ENCODE measurements at places on chromosomes 2 and 18.
A peak's percentile ranks its signal among the peaks of the same experiment; 100 is the strongest.

DNA sequence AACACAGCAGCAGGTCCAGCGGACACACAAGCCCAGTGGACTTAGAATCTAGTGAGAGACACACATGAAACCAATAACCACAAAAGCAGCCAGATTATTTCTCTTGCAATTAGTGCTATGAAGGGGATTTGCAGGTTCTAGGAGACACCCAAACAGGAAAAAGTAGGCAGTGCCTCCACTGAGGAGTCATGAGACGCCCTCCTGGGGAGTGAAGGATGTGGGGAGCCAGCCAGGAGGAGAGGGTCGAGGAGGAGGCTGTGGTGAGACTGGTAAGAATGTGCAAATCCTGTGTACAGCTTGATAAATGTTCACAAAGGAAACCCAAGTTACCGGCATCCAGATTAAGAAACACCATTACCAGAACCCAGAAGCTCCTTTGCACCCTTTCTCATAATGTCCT, 2.7 kb upstream of the CAPN13 start:
- no peaks in the 10 kb centered on the region for H3K27me3 ChIP-seq
- peaks cover 12% of the 10 kb centered on the region for H3K4me1 ChIP-seq
- H3K27ac ChIP-seq = no peak overlapping the region
- H3K36me3 ChIP-seq = no peaks in the 10 kb centered on the region
- H3K4me3 ChIP-seq = no peak overlapping the region

- peaks cover 8% of the 10 kb centered on the region for H3K4me1 ChIP-seq
- no peaks in the 10 kb centered on the region for H3K36me3 ChIP-seq
- no peak overlapping the region for H3K27ac ChIP-seq
- DNase-seq = no peak
- H3K4me3 ChIP-seq = no peak overlapping the region
Observed at GRCh38 chr2:47891369-47892337, 14.6 kb downstream of the FBXO11 start.

DNA sequence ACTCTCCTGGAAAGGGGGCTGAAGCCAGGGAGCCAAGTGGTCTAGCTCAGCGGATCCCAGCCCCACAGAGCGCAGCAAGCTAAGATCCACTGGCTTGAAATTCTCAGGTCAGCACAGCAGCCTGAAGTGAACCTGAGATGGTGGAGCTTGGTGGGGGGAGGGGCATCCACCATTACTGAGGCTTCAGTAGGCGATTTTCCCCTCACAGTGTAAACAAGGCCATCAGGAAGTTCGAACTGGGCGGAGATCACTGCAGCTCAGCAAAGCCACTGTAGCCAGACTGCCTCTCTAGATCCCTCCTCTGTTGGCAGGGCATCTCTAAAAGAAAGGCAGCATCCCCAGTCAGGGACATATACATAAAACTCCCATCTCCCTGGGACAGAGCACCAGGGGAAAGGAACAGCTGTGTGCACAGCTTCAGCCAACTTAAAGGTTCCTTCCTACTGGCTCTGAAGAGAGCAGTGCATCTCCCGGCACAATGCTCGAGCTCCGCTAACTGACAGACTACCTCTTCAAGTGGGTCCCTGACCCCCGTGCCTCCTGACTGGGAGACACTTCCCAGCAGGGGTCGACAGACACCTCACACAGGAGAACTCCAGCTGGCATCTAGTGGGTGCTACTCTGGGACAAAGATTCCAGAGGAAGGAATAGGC, 282.3 kb upstream of the EPC2 start:
- no peak overlapping the region for H3K27ac ChIP-seq
- no peaks in the 10 kb centered on the region for H3K4me1 ChIP-seq
- no peak for DNase-seq
- no peak overlapping the region for H3K4me3 ChIP-seq

GRCh38 chr2:42297322-42297936, 63.6 kb downstream of the COX7A2L start:
- H3K4me1 ChIP-seq = no peaks in the 10 kb centered on the region
- no peaks in the 10 kb centered on the region for H3K27me3 ChIP-seq
- DNase-seq = no peak
- no peak overlapping the region for H3K4me3 ChIP-seq
- peaks cover 2% of the 10 kb centered on the region for H3K36me3 ChIP-seq

DNA sequence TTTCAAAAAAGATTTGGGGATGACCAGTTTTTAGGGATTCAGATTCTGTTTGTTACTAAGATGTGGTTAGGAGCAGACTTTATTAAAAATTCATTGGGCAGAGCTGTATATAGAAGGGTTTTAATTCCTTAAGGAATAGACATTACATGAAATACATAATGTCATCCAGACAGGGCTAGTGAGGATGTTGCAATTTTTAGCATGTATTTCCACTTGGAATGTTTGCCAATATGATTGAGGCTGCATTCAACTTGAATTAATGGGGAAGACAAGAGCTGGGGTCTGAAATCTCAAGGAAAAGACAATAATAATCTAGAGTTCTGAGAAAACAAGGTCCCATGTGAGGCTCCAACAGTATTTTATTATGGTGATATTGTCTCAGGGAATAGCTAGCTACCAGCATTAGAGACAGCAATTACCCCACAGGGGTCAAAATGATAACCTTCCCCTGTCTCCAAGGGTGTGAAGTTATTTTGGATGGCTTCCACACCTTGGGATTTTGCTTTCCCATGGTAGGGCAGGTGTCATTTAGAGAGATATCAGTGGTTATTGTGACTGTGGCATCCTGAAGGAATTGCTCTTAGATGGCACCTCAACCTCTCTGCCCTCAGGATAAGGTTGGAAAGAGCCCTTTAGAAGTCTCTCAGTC, 60.2 kb downstream of the VSNL1 start:
- H3K4me3 ChIP-seq = no peak overlapping the region
- H3K36me3 ChIP-seq = no peaks in the 10 kb centered on the region
- no peaks in the 10 kb centered on the region for H3K4me1 ChIP-seq
- H3K27me3 ChIP-seq = no peaks in the 10 kb centered on the region

GRCh38 chr2:195671563-195671962, 14.5 kb downstream of the SLC39A10 start:
- H3K27me3 ChIP-seq = no peaks in the 10 kb centered on the region
- no peak overlapping the region for H3K4me3 ChIP-seq
- no peak for DNase-seq
- H3K36me3 ChIP-seq = no peaks in the 10 kb centered on the region
- H3K27ac ChIP-seq = no peak overlapping the region

GRCh38 chr2:32977228-32977758, 30.5 kb downstream of the LTBP1 start:
- H3K36me3 ChIP-seq = no peaks in the 10 kb centered on the region
- H3K4me3 ChIP-seq = no peak overlapping the region
- H3K27ac ChIP-seq = no peak overlapping the region
- no peaks in the 10 kb centered on the region for H3K4me1 ChIP-seq

- H3K4me3 ChIP-seq = no peak overlapping the region
- no peaks in the 10 kb centered on the region for H3K36me3 ChIP-seq
- H3K27me3 ChIP-seq = no peaks in the 10 kb centered on the region
- DNase-seq = no peak
- H3K4me1 ChIP-seq = peaks cover 16% of the 10 kb centered on the region
- no peak overlapping the region for H3K27ac ChIP-seq
Observed at GRCh38 chr2:143726151-143726845, 597.1 kb downstream of the ARHGAP15 start.

DNA sequence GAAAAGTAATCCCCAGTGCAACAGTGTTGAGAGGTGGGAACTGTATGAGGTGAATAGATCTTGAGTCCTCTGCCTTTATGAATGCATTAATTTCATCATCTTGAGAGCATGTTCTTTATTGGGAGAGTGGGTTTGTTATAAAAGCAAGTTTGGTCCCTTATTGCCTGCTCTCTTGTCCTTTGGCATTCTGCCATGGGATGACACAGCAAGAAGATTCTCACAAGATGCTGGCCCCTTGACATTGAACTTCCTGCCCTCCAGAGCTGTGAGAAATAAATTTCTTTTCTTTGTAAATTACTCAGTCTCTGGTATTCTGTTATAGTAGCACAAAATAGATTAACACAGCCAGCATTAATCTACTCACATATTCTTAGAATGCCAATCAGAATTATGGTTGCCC, 108.6 kb downstream of the EHBP1 start:
- H3K36me3 ChIP-seq = no peaks in the 10 kb centered on the region
- H3K4me3 ChIP-seq = no peak overlapping the region

GRCh38 chr2:19722531-19722971, 179.2 kb downstream of the TTC32 start:
- H3K27ac ChIP-seq = no peak overlapping the region
- H3K36me3 ChIP-seq = no peaks in the 10 kb centered on the region
- DNase-seq = no peak
- no peaks in the 10 kb centered on the region for H3K4me1 ChIP-seq
- H3K27me3 ChIP-seq = no peaks in the 10 kb centered on the region

DNA sequence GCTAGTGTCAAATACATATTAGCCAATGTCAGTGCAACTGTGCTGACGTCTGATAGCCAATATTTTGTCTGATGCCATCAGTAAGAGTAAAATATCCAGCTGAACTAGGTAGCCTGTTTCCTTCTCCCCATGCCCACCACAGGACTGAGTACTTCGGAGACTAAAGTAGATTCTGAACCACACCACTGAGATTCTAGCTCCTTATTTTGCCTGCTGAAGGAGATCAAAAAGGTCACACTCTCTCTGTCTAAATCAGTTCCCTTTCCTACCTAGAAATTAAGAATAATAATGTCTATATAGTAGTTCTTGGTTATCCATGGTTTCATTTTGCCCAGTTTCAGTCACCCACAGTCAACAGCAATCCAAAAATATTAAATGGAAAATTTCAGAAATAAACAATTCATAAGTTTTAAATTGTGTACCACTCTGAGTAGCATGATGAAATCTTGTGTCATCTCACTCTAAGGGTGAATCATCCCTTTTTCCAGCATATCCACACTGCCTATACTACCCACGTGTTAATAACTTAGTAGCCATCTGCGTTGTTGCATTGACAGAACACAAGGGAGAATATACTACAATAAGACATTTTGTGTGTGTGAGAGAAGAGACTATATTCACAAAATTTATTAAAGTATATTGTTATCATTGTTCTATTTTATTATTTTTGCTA, 1043.3 kb upstream of the PIK3C3 start:
- H3K27ac ChIP-seq = no peak overlapping the region
- DNase-seq = no peak
- H3K27me3 ChIP-seq = no peaks in the 10 kb centered on the region
- H3K4me1 ChIP-seq = no peaks in the 10 kb centered on the region

- no peak overlapping the region for H3K4me3 ChIP-seq
- H3K36me3 ChIP-seq = no peaks in the 10 kb centered on the region
- no peak overlapping the region for H3K27ac ChIP-seq
- no peaks in the 10 kb centered on the region for H3K27me3 ChIP-seq
- no peaks in the 10 kb centered on the region for H3K4me1 ChIP-seq
Observed at GRCh38 chr2:73078457-73079411, 7.2 kb upstream of the SFXN5 start.

DNA sequence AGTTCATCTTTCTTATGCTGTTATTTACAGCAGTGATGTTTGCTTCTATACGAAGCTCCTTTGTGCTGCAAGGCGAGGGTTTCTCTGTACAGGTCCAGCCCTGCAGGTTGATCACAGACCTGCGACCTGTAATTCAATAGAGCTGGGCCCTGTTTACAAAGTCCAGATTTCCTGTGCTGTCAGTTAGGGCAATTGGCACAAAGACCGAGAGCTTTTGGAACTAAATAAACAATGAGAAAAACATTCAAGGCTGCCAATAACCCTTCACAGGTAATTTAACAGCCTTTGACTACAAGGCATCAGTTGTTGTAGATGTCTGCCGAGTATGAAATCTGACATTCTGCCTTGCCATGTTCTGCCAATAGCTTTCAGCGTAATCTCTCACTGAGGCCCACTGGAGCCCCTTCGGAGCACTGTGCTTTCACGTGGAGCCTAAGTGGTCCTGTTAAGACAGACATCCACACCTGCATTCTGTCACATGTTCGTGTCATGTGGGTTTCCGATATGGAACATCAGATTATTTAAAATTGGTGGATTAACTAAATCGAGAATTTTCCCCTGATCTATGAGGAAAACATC, 232.5 kb downstream of the PTGR3 start:
- no peak for DNase-seq
- H3K27ac ChIP-seq = no peak overlapping the region
- H3K36me3 ChIP-seq = no peaks in the 10 kb centered on the region
- H3K27me3 ChIP-seq = no peaks in the 10 kb centered on the region
- H3K4me3 ChIP-seq = no peak overlapping the region

DNA sequence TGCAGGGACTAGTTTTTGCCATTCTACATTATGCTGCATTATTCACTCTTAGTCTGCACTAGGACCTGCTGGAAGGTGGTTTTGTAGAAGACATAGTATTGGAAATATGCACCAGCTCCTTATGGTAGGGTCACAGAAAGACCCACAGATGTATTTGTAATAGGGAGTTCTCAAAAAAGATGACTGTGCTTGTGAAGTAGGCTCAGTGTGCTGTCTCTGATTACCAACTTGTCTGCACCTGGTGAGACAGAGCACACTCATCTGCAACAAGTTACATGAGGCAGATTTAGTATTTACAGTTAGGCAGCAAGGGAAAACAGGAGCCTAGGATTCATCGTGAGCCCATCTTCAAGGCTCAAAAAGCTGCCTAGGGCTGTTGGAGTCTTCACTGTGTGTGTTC, 29.4 kb downstream of the RHBDD1 start:
- no peaks in the 10 kb centered on the region for H3K36me3 ChIP-seq
- no peaks in the 10 kb centered on the region for H3K27me3 ChIP-seq
- H3K4me3 ChIP-seq = no peak overlapping the region

GRCh38 chr2:145379934-145380333, 860.0 kb upstream of the ZEB2 start:
- no peaks in the 10 kb centered on the region for H3K27me3 ChIP-seq
- no peaks in the 10 kb centered on the region for H3K4me1 ChIP-seq
- no peak overlapping the region for H3K27ac ChIP-seq
- H3K36me3 ChIP-seq = no peaks in the 10 kb centered on the region
- no peak overlapping the region for H3K4me3 ChIP-seq

GRCh38 chr2:217314021-217314460, 454.2 kb upstream of the TNP1 start:
- DNase-seq = peak; percentile 67
- H3K27ac ChIP-seq = peak overlapping the region; percentile 42
- no peaks in the 10 kb centered on the region for H3K36me3 ChIP-seq
- peaks cover 14% of the 10 kb centered on the region for H3K4me1 ChIP-seq
- no peaks in the 10 kb centered on the region for H3K27me3 ChIP-seq
- H3K4me3 ChIP-seq = no peak overlapping the region

DNA sequence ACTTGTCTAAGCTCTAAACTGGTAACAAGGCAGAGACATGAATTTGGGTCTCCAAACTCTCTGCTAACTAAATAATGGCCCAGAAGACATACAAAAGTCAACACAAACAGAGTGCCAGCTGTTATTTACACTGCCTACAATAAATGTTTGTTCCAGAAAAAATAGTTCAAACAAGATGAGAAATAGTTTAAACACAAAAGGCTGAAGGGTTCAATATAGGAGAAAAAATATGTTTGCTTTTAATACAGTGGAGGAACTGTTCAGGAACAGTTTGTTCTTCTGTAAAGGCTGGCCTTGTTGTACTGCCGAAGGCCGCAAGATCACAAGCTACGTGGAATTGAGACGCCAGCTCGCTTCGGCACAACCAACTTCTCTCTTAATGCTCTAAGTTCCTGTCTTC, 74.6 kb downstream of the AFF3 start:
- H3K27me3 ChIP-seq = no peaks in the 10 kb centered on the region
- H3K36me3 ChIP-seq = no peaks in the 10 kb centered on the region
- H3K4me1 ChIP-seq = no peaks in the 10 kb centered on the region
- H3K4me3 ChIP-seq = no peak overlapping the region
- DNase-seq = no peak
- no peak overlapping the region for H3K27ac ChIP-seq

- no peak overlapping the region for H3K4me3 ChIP-seq
- H3K4me1 ChIP-seq = no peaks in the 10 kb centered on the region
- DNase-seq = no peak
Observed at GRCh38 chr18:46910856-46911255, 6.5 kb downstream of the PIAS2 start.

Measured in Caco-2 (cell line).